ENCODE measurements at places on chromosomes 12 and 14.

GRCh38 chr12:45425426-45425825 lies 209.5 kb downstream of the ANO6 start:
- DNase-seq, result no peak

DNA sequence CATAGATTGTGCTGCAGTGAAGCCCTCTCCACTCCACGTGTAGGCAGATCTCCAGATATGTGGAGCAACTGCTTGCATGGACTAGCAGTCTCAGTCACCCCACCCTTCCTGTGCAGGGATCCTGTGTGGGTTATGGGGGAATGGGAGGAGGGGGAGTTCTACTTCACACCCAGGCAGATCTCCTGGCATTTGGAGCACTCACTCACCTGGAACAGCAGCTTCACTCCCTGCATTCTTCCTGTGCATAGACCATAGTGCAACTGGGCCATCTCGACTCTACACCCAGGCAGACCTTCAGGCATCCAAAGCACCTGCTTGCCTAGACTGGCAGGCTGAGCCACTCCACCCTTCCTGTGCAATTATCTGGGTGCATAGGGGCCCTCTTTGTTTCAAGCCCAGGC lies 96.0 kb upstream of the PCED1B start:
- no peak for DNase-seq

- DNase-seq, result no peak
These were observed 356.4 kb upstream of the DDHD1 start for GRCh38 chr14:53509276-53510244.

GRCh38 chr12:76316468-76316867 lies 31.7 kb downstream of the BBS10 start:
- no peak for DNase-seq

- DNase-seq, result no peak
These were observed 140.6 kb downstream of the FBXL14 start for GRCh38 chr12:1453810-1454209.

DNA sequence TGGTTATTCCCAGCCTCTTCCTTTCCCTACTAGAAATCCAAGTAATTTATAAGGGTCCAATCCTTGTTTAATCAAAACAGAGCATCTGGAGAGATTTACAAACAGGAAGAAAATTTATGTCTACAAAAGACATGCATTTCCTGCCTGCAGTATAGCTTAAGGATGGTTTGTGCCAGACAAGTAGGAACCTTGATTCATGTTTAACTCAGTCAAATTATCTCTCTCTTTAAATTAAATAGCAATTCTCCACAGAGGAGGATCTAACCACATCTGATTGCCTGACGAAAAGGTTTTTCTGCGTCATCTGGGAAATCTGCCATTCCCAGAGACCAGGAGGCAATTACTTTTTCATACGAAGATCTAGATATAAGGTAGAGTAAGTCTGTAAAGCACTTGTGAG lies 105.2 kb downstream of the ZFC3H1 start:
- no peak for DNase-seq

DNA sequence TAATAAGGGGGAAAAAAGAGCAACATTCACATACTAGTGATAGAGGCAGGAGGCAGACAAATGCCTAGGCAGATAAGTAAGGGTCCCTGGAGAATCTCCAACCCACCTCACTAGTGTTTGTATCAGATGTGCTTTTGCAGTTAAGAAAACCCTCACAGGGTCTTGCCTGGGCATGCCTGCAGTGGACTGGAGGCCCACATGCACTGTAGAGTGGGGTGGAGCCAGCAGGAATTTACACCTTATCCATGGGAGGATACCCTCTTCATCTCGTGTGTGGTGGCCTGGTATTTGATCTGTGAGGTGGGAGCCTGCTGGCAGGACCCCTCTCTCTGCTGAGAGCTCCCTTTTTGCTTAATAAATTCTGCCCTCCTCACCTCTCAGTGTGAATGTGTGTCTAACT lies 238.0 kb upstream of the SLC16A7 start:
- DNase-seq, result no peak

DNA sequence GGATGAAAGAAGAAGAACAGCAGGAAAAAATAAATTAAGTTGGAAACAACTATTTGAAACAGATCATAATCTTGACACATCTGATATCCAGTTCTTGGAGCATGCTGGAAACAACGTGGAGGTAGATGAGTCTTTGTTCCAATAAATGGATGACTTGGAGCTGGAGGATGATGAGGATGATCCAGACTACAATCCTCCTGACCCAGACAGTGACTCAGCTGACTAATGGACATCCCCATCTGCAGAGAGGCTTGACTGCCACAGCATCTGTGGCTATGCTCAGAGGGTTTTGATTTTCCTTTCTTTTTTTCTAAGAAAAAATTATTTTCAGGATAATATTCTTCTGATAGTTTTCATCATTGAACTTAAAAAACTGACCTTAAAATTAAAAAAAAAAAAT lies 6.2 kb upstream of the ZDHHC17 start:
- DNase-seq, result no peak

DNA sequence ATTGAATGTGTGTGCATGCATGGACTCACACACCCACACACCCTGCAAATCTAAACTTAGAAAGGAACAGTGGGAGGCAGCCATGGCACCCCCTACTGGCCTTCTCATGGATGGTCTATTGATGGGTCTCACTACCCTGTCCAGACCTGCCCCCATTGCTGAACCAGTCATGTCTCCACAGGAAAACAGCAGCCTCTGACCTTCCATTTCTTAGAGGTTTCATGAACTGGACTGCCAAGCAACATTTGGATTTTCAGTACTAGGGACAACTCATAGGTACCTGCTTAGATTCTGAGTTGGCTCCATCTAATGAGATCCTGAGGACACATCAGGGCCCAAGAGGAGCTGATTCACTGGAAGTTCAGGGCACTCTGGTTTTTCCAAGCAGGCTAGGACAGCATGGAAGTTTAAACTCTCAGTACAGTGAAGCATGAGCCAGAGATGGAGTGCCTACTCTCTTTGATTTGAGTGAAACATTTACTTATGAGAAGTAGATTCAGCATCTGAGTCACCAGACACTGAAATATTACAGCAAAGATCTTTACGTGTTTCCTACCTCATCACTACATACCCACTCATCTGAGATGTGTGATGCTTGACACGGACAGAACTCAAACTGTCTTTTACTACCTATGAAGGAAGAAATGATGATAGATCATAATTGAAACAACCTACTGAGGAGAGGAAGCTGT lies 98.9 kb upstream of the PLEKHG7 start:
- no peak for DNase-seq

- peak; percentile 48 for DNase-seq
These were observed at the start of gene BMP4 for GRCh38 chr14:53956427-53957201. Gene BMP4, minus strand, starts transcription at chr14:53956825. Its CDS starts 4,603 bp downstream, at chr14:53952222.

DNA sequence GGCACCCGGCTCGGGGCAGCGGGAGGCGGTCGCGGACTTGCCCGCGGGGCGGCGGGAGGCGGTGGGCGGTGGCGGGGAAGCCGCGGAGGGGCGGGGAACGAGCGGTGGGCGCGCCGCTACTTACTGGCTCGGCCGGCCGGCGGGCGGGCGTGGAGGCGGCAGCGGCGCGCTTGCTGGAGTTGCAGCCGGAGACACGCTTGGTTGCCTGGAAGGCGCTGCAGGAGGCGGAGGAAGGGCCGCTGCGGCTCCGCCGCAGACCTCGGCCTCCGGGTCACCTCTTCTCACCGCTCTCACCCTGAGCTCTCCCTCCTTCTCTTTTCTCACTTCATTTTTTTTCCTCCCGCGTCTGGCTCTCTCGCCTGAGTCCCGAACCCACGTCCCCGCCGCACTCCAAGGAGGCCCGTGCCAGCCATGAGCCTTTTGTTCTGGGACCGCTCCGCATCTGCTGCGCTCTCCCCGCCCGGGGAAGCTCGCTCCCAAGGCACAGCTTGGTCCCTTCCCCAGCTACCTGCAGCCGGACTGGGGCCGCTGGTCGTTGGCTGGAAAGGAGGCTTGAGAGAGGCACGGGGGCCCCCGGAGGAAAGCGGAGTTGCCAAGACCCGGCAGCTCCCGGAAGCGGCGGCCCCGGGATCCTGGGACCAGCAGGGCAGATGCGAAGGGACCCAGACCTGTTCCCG lies 592 bp upstream of the KCNK10 start:
- peak; percentile 37 for DNase-seq

GRCh38 chr12:107501681-107502080 lies 183.9 kb upstream of the PWP1 start:
- DNase-seq, result no peak

DNA sequence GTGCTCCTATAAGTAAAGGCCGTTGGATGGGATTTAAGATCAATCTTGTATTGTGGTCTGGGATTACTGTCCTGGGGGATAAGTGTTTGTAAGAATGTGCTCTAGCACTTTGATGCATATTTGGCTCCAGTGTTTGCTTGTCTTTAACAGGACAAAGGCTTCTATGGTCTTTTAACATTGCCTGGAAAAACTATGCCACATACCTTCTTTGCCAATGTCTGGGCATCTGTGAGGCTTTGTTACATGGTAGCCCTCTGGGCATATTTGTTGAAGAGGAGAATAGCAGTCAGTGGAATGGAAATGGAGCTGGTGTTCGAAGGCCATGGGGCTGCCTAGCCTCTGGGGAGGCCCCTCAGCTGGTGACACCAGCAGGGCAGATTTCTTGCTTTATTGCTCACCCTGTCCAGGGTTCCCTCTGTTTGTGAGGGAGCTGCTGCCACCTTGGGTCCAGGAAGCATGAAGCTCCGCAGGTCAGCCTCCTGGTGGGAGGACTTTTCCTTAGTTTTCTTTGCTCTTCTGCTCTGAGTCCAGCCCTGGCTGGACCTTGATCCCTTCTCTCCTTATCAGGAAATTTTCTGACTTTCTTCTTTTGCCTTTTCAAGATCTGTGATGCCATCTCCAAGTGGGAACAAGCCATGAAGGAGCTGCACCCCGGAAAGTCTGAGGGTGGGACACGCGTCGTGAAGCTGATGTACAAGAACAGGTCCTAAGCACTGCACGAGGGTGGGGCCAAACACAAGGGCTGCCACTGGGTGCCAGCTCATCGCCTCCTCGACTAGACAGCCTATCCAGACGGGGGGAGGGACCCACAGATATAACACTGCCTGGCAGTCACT lies 19.5 kb downstream of the PIGH start:
- no peak for DNase-seq

- DNase-seq, result peak; percentile 16
These were observed 391.3 kb upstream of the FOXG1 start for GRCh38 chr14:28375295-28375694.

- DNase-seq, result no peak
These were observed 71.7 kb upstream of the PRICKLE1 start for GRCh38 chr12:42660968-42661937.

GRCh38 chr12:106113824-106114446 lies 24.8 kb downstream of the NUAK1 start:
- DNase-seq, result no peak

GRCh38 chr12:108729612-108730364 lies 1.5 kb downstream of the CORO1C start:
- no peak for DNase-seq
